ENCODE measurements at places on chromosomes 7 and 10. TPM values are rescaled to one million over a fixed set of nuclear protein-coding genes. Genes with fewer than 3 reads are reported as not detected.

DNA sequence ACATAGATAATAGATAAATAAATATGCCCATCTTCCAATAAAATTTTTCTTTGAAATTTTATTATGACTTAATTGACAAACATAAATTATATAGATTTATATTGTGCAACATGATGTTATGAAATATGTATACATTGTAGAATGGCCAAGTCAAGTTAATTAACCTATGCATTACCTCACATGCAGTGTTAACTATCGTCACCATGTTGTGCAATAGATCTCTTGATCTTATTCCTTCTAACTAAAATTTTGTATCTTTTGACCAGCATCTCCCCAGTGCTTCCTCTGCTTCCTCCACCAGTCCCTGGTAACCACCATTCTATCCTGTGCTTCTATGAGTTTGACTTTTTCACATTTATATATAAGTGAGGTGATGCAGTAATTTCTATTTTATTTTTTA is 259.6 kb downstream of the SUGCT start:
- no peak for DNase-seq

DNA sequence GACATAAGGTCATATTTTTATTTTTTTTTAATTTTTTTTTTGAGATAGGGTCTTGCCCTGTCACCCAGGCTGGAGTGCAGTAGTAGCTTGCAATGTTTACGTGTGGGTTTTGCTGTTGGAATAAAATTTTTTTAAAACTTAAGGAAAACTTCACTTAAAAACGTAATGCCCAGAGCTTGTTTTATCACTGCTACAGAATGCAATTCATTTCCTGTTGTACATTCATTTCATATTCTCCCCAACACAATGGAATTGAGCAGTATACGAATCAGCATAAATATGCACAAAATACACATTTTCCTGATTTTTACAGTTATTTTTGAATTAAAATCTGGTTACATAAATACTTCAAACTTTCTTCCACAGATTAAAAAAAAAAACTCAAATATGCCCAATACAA is 40.3 kb downstream of the RSU1 start:
- DNase-seq: no peak

DNA sequence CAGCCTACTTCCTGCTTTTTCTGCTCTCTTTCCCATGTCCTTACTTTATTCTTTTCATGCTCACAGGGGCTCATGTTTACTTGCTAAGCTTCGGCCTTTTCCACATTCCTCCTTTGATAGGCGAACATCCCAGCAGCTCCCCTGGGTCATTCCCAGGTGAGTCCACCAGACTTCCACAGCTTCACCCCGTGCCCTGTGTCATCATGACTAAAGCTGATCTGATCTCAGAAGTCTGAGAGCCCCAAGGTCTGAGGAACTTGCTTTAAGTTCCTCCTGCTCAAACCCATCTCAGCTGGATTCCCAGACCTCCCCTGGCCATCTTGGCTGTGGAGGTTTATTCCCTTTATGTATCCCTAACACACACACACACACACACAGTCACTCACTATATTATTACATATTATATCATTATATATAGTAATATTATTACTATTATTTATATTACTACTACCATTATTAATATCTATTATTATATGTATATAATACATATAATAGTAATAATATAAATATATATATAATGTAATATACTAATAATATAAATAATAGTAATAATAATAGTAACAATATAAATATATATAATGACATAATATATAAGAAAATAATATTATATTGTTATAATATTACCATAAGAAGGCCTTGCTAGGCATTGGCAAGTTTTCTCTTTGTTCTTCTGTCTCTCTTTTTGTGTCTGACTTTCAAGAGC is 295.9 kb downstream of the PTEN start:
- DNase-seq: no peak

DNA sequence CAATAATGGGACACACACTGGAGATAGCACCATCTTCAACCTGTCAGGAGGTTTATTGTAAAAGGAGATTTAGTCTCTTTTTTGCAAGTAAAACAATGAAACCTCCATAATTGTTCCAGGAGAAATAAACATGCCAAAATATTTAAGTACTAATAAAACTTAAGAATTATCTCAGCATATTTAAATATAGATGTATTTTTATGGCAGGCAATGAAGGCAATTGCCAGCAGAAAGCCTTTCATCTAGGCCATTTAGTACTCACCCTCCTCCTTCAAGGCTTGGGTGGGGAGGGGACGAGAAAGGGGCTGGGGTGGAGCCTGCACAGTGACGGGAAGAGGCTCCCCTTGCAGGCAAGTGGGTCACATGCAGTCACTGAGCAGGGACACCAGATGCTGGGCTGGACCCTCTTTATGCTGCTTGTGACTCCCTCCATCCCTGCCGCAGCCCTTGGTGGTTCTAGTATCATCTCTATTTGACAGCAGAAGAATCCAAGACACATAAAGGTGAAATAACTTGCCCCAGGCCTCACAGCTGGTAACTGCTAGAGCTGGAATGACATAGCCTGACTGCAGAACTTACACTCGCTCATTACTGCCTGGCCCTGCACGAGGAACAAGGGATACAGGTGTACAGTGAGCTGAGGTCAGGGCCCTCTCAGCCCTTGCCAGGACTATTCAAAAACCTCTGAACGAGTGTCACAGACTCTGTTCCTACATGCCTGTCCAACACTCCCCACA is 449.5 kb upstream of the ZMIZ1 start:
- no peak for DNase-seq

The PDE6C gene
- not detected for polyA plus RNA-seq

The ZCCHC24 gene
- polyA plus RNA-seq: 0.79 TPM

The NSUN6 gene
- polyA plus RNA-seq: 5.5 TPM
